ENCODE measurements at places on chromosomes 6 and 20. TPM values are rescaled to one million over a fixed set of nuclear protein-coding genes. Genes with fewer than 3 reads are reported as not detected.

ASIP gene
- 4.9 TPM for polyA plus RNA-seq

FOXA2 gene
- polyA plus RNA-seq: not detected

PNPLA1 gene
- not detected for polyA plus RNA-seq

PAK5 gene
- 0.17 TPM for polyA plus RNA-seq

PEDS1 gene
- polyA plus RNA-seq: 24.0 TPM

PSMA7 gene
- 141 TPM for polyA plus RNA-seq
